ENCODE measurements at places on chromosomes 12 and 14. TPM values are rescaled to one million over a fixed set of nuclear protein-coding genes. Genes with fewer than 3 reads are reported as not detected.
A peak's percentile ranks its signal among the peaks of the same experiment; 100 is the strongest.

- DNase-seq: no peak
These were observed 53.6 kb downstream of the SUSD6 start for GRCh38 chr14:69664865-69665526.

- no peak for DNase-seq
These were observed 8.6 kb downstream of the CCDC60 start for GRCh38 chr12:119343130-119343529.

DNA sequence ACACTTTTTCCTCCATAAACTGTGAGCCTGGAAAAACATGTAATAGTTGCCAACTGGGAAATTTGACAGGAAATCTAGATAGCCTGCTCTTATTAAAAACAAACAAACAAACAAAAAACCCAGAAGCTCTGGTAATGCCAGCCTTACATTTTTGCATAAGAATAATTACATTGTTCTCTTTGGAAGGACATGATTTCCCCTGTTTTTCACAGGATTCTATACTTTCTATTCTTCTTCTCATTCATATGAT lies 137.9 kb downstream of the AEBP2 start:
- DNase-seq: no peak

GRCh38 chr14:84095681-84096080 lies 1434.3 kb upstream of the FLRT2 start:
- no peak for DNase-seq

DNA sequence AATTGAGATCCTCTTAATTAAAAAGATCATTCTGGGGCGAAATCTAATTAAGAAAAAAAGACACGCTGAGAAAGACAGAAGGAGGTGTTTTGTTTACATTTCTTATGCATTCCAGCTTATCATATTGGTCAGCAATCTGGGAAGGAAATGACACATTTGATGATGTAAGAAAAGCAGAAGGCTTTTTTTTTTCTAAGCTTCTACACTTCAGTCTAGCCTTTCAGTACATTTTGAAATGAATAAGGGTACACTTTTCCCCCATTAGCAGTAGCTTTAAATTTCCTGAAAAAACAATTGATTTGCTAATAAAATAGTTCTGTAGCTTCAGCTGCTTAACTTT lies 5.9 kb upstream of the GSC start:
- peak; percentile 13 for DNase-seq

DNA sequence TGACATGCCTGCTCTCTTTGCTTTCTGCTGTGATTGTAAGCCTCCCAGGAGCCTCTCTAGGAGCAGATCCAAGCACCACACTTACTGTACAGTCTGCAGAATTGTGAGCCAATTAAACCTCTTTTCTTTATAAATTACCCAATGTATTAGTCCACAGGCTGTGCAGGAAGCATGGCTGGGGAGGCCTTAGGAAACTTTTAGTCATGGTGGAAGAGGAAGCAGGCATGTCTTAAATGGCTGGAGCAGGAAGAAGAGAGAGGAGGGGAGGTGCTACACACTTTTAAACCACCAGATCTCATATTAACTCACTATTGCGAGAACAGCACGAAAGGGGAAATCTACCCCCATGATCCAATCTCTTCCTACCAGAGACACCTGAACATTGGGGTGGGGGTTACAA lies 108.9 kb downstream of the DERA start:
- DNase-seq: no peak

DNA sequence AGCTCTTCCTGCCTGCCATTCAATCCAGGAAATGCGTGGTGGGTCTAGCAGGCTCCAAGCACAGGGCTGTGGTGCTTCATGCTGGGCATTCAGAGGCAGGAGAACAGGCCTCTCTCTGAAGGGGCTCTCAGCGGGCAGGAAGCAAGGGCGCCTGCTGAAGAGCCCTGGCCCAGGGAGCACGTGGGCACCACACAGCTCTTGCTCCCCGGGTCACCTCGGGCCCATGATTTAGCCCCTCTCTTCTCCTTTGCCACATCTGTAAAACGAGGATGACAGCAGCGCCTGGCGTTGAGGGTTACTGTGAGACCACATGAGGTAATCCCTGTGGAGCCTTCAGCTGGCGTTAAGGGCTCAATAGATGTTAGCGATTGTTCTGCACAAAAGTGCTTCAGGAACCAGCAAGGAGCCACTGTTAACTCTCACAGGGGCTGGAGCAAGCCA lies 37.6 kb upstream of the SPTLC2 start:
- no peak for DNase-seq

GRCh38 chr12:109535863-109536250 lies 37.4 kb downstream of the MMAB start:
- no peak for DNase-seq

- DNase-seq: peak; percentile 39
These were observed 47.4 kb downstream of the SUSD6 start for GRCh38 chr14:69658664-69659261.

GRCh38 chr14:54683882-54684794 lies 117.2 kb downstream of the SAMD4A start:
- DNase-seq: peak; percentile 80

GRCh38 chr14:50745401-50746058 lies 77.4 kb upstream of the SAV1 start:
- DNase-seq: no peak

DNA sequence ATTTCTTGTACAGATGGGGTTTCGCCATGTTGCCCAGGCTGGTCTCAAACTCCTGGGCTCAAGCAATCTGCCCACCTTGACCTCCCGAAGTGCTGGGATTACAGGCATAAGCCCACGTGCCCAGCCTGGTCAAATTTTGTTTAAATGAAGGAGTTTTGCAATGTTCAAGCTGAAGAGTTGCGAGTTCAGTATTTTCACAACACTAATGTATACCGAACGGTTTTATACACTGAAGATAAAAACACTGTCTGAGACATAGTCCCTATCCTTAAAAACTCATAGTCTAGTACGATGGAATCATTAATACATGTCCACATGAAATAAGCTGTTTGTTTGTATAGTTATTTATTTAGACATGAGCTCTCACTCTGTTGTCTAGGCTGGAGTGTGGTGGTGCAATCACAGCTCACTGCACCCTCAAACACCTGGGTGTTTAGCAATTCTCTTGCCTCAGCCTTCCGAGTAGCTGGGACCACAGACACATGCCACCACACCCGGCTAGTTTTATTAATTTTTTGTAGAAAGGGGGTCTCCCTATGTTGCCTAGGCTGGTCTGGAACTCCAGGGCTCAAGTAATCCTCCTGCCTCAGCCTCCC lies 15.4 kb downstream of the TRAPPC6B start:
- no peak for DNase-seq

- DNase-seq: peak; percentile 54
These were observed 141.1 kb downstream of the AKAP6 start for GRCh38 chr14:32470161-32470715.

GRCh38 chr12:104521731-104522130 lies 65.0 kb downstream of the CHST11 start:
- peak; percentile 17 for DNase-seq

DNA sequence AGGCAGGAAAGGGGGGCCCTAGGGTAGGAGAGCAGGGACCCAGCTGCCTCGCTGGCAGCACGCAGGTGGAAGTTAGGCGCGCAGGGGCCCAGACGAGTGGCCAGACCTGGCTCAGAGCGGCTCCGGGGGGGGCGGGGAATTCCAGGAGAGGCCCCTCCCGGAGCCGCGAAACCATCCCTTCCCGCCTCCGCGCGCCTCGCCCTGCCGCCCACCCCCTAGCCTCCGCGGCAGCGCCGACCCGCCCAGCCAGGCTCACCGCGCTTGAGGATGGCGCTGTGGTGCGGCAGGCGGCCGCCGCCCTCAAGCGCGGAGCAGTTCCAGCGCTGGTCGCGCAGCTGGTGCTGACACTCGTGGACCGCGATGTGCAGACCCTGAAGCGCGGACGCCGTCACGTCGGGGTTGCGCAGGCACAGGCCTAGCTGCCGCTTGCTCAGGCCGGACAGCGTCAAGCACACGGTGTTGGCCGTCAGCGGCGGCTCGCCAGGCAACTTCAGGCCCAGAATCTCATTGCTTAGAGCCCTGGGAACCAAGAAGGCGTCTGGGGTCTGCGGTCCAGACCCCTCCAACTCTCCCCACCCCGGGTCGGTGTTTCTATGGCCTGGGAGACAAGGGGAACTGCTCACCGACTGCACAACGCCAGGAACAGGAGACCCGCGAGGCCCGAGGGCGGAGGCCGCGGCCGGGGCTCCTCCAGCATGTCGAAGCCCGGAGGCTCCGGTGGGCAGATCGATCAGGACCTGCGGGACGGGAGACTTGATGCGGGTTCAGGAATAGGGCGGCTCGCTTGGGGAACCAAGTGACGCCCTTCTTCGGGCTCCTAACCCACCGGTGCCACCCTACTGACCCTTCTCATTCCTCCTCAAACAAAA lies 1.5 kb downstream of the WNT10B start:
- DNase-seq: no peak

DNA sequence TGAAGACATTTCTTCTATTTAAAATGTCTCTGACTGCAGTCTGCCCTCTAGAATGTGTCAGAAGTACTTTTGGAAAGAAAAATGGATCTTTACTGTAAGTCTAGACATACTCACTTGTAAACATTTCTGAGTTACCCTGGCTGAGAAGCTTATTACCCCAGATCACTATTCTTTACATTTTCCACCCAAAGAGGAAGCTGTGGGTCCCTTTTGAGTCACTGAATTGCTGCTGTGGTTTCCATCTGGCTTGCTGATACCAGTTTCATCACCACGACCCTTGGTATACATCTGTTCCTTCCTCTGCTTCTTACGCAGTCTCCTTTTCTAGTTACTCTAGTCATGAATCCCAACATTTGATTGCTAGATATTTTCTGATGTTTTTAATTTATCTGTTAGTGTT lies 20.2 kb upstream of the CLEC4D start:
- no peak for DNase-seq

GRCh38 chr12:51188359-51189051 lies 15.6 kb upstream of the TFCP2 start:
- DNase-seq: no peak

- peak; percentile 88 for DNase-seq
These were observed 238.8 kb upstream of the RGS6 start for GRCh38 chr14:71693381-71693780.

DNA sequence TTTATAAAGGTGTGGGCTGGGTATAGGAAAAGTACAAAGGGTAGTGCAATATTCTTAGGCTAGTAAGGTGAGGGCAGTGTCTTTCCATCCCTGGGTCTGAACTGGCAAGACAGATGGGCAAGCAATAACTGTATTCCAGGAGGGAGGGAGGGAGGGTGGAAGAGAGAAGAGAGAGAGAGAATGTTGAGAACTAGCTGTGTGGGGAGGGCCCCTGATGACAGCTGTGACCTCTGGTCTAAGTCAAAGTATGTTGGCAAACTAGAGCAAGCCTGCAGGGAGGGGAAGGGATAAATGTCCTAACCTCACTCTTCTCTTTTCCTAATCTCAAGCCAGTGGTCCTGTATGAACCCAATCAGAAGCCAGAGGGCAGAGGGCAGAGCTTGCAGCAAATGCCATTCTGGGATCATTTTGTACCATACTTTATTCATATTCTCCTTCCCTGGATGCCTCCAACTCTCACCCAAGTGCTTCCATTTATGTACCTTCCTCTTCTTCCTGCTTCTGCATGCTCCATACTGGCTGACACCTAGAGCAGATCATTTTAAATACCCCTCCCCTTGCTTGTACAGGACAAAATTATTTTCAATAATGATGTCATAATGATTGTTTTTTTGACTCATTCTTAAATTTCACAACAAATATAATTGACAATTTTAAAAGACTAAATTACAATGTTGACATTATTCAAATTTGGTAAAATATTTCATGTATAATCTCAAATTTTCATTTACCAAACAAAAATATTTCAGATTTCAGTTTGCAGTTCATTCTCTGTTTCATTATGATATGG lies 75.9 kb downstream of the AKAP6 start:
- no peak for DNase-seq

GRCh38 chr12:124379938-124380754 lies 85.3 kb downstream of the RFLNA start:
- DNase-seq: peak; percentile 89

DNA sequence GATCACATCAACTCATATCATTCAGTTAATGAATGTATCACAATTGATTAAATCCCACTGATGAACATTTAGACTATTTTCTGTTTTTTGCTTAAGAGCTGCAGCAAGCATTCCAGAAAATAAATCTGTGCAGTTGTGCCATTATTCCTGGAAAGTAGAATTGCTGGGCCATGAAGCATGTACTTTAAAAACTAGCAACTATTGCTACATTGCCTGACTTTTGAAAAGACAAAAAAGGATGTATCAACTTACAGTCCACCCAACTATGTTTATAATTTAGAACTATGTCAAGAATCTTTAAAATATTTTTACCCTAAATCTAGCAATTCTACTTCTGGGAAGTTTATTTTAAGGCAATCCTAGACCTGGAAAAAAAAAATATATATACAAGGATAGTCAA lies 33.4 kb upstream of the ERGIC2 start:
- DNase-seq: peak; percentile 41

DNA sequence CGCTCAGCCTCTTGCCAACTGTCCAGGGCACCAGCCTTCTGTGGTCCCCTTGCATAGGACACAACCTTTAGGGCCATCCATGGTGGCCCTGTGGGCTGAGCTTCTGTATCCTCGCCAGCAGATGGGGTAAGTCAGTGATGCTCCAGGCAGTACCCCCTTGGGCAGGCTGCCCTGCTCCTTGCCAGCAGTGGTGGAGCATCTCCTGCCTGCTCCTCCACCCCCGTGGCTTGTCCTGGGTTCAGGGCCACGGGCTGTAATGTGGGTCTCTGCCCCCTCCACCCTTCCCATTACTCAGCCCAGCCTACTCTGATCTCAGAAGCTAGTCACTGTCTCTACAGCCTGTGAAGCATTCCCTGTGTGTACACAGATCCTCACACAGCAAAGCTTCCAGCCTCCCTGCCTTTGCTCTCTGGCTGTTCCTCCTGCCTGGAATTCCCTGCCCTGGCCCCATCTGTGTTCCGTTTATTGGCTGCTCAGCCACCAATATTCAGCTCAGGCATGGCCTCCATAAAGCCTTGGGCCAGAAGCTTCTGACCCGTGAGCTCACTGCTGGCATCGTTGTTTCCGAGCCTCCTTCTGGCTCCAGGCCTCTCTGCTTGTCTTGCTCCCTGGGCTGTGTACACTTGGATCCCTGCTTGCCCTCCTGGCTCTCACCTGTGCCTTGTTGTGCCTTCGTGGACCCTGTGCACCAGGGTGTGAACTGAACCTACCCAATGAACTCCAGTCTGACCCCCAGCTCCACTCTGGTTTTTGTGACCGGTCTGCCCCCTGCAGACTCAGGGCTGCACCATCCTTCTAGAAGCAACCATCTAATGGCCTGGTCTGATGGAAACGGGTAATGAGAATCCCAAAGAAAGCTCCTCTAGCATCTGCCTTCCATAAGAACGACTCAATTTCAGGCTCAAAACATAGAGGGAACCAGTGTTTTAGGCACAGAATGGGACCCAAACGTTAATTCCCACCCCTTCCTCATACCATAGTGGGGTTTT lies 177.0 kb upstream of the PRMT8 start:
- peak; percentile 20 for DNase-seq

DNA sequence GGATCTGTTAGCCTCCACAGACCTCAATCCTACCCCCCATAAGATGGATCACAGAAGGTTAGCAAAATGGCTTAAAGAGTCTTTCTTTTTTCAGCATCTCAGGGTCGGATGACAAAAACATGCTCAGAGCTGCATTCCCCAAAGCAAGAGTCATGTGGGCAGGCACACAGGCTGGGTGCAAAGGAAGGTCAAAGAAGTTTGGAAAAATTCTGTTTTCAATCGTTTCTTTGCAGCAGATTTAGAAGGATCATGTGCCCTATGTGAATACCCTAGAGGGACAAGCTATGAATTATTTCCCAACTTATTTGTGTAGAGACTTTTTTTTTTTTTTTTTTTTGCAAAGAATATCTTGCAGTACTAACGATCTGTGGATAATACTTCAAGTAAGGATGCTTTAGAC lies 845.4 kb downstream of the VRK1 start:
- DNase-seq: no peak

- DNase-seq: peak; percentile 51
These were observed 329.8 kb downstream of the CACNA1C start for GRCh38 chr12:2382370-2383155.

PTPRB gene
- 6.5 TPM for total RNA-seq

RAPGEF3 gene
- 0.83 TPM for total RNA-seq

SOAT2 gene
- total RNA-seq: 0.18 TPM
